ENCODE measurements at places on chromosomes 6 and 20.

- no peak for DNase-seq
Observed at GRCh38 chr6:111602481-111603011, 3.1 kb downstream of the TRAF3IP2 start.

GRCh38 chr6:33314515-33314942 is 651 bp upstream of the TAPBP start:
- DNase-seq: peak; percentile 75

DNA sequence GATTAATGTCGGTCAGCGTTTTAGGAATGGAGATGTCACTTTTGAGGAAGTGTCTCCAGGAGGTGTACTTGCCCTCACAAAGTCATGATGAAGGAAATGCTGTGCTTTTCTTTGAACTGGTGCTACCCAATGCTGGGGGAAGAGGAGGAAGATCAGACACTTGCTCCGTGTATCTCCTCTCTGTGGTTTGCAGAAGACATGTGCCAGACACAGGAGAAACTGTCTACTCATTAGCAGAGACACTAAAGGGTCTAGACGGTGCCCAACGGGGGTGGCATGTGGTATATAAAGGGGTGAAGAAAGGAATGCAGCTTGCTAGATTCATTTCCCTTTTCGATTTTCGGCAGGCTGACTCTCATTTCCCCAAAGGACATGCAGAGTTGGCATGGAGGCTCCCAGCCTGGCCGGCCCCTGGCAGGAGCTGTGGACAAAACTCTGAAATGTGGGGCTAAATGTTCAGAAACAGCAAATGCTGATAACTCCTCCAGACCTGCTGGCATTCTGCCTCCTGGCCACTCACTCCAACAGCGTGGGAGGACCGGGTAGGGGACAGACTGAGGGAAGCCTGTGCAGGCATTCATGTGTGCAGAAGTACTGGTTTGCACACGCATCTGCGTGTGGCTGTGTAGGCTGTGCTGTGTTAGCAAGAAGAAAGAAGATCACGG is 59.6 kb upstream of the QKI start:
- DNase-seq: no peak

DNA sequence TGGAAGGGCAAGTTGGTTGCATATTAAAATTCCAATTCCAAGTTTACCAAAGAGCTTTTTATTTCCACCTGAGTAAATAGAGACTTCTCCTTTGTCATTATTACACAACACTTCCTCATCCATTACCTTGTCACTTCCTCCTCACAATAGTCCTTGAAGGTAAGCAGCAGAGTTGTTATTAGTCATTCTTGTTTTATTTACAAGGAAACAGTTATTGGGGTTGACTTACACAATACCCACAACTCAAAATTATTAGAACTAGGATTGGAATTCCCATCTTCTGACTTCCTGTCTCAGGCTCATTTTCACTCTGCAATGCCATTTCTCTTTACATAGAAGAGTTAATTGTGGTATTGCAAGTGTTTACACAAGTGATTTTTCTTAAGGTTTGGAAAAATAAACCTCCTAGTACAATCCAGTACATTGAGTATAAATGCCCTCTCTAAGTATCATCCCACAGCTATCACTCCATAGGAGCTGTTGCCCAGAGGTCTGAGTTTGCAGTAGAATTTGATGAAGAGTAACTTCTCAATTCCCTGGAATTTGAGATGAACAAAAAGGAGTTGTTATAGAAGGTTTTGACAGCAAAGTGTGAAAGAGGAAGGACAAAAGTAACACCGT is 28.9 kb upstream of the MTRF1L start:
- DNase-seq: no peak

GRCh38 chr6:106452628-106453027 is 92.1 kb downstream of the CRYBG1 start:
- DNase-seq: peak; percentile 22

DNA sequence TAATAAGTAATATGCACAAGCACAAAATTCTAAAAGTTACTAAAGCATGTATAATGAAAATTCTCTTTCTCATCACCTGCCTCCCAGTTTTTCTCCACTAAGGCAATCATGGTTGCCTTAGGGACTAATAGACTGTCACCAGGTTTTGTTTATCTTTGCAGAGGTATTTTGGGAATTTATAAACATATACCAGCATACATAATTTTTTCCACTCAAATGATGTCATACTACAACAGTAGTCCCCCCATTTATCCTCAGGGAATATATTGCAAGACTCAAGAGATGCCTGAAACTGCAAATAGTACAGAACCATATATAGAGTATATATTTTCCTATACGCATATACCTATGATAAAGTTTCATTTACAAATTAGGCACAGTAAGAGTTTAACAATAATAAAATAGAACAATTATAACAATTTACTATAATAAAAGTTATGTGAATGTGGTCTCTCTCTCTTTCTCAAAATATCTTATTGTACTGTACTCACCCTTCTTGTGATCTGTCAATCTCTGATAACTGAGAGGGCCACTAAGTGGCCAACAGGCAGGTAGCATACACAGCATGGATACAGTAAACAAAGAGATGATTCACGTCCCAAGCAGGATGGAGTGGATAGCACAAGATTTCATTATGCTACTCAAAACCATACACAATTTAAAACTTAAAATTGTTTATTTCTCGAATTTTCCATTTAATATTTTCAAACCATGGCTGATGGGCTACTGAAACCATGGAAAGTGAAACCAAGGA is 19.7 kb downstream of the RBL1 start:
- no peak for DNase-seq

DNA sequence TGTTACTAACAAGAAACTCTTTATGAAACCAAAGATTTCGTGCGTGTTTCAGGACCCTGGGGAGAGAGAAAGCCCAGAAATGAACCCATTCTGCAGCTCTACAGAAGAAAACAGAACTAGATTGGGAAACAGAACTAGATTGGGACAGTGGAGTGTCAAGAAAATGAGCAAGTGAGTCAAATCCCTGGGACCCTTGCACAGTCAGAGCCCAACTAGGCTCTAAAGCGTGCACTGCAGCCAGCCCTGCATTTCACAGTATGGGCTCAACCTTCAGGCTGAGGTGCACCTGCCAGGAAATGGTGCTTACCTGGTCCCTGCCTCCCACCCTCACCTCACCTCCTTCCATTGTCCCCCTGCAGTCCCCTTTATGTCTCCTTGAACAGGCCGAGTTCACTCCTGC is 39.7 kb downstream of the BFSP1 start:
- no peak for DNase-seq

DNA sequence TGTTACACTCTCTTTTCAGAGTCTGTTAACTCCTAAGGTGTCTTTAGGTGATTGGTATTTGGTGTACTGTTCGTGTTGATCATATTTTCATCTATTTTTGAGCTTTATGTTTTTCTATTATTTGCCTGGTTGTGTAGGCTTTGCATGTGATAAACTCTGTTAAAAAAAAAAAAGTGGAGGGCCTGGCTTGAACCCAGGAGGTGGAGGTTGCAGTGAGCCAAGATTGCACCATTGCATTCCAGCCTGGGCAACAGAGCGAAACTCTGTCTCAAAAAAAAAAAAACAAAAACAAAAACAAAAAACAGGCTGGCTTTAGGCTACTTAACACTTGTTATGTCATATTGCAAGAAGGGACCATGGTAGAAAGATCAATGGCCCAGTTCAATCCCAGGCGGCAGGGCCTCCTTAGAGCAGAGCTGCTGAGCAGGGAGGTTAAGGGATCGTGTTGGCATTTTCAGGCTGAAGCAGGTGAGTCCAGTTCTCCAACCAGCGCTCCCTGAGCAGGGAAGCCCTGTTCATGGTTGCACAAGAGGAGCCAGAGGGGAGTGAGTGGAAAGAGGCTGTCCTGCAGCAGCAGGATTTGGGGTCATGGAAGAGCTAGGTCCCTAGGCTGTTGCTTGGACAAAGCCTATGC is 8.5 kb downstream of the PYGB start:
- DNase-seq: no peak

- no peak for DNase-seq
Observed at GRCh38 chr20:11978496-11978895, 60.8 kb downstream of the BTBD3 start.

GRCh38 chr6:107736713-107737396 is 87.3 kb downstream of the SCML4 start:
- no peak for DNase-seq

- DNase-seq: peak; percentile 58
Observed at GRCh38 chr20:3890999-3891929, 2.1 kb downstream of the PANK2 start.

GRCh38 chr6:38882157-38882556 is 166.4 kb upstream of the GLP1R start:
- no peak for DNase-seq

DNA sequence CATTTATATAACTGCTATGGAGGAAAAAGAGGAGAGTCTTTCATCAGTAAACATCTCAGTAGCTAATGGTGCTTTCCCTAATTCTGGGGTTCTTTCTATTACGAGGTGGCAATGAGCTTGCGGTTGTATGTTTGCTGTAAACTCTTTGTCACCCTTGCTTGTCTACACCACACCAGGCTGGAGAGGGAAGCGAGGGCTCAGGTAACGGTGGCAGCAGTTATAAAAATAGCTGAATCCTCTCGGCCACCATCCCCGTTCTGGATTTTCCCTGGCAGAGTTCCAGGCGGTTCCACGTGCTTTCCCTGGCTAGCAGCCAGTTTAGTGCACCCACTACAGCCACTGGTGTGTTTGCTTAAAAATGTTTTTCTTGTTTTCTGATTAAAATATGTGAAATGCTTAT is 39.0 kb downstream of the MAS1 start:
- DNase-seq: no peak

- DNase-seq: no peak
Observed at GRCh38 chr6:131001111-131001736, 61.8 kb downstream of the EPB41L2 start.

GRCh38 chr6:158784505-158784904 is 34.7 kb downstream of the EZR start:
- DNase-seq: peak; percentile 4

GRCh38 chr20:37581246-37581645 is 53.6 kb upstream of the BLCAP start:
- DNase-seq: no peak

DNA sequence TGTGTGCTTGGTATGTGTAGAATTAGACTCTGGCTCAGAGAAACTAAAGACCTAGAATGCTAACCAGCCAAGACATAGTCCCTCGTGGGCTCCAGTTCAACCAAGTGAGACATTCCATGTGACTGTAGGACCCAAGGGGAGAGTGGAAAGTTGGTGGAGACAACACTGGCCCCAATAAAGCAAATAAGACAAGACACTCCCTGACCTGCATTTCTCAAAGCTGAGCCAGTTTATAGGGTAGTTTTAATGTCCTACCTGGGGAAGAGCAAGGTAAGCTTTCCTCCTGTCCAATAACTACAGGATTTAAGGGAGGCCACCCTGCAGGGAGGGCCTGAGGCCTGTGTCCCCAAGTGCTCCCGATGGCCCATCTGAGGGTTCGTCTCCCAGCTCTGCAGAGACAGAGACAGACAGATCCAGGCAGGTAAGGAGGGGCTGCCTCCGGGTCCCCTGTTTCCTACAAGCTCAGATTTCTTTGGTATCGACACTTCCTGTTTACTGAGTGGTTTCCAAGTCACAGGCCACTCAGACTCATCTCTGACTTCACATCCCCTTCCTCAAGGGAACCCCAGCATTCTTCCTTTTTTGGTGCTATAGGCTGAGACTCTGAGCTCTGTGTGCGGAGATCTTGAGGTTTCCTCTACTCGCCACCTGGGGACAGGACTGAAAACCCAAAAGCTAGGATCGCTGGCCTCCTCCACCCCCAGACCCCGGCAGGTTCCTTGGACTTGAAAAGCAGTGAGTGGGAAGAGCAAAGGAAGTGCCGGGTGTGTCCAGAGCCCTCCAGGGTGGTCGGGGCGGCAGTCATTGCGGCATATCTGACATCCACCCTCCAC is 92.4 kb downstream of the PRND start:
- DNase-seq: no peak

DNA sequence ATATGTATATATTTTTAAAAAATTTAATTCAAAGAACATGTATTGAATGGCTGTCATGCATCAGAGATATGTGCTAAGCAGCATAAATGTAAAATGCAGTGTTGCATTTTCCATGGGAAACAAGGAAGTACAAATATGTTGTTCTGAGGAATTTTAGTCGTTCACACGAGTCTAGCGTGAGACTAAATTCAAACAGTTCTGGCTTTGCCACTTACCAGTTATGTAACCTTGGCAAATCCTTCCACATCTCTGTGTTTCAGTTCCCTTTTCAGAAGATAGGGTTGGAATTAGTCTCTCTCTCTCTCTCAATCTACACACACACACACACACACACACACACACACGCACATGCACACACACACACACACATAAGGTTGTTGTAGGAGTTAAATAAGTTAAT is 305.4 kb downstream of the UTRN start:
- no peak for DNase-seq

GRCh38 chr20:39607141-39607540 is 645.0 kb downstream of the DHX35 start:
- DNase-seq: no peak

DNA sequence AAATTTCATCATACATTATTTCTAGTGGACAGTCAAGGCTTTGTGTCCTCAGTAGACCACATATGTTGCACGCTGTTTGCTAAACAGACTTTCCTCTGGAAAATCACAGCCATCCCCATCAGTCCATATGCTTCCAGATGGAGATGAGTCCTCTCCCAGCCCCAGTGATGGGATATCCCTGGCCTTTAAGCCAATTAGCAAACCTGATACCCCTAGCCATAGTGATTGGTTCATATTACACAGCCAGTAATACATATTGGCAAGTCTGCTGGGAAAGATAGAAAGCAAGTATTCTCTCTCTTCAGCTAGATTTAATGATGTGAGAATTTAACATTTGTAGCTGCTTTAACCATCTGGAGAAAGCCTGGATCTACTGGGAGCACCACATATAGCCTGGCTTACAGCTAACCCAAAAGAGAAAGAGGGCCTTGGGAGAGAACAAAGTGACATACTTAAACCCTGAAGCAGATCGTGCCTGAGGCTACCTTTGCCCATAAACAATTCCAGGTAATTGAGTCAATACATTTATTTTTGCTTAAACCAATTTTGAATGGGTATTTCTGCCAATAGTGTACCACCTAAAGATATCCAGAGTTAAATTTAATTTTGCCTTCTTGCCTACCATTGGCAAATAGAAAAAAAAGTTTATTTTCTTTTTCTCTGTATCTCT is 103.5 kb upstream of the HIVEP1 start:
- no peak for DNase-seq

- DNase-seq: no peak
Observed at GRCh38 chr6:132571774-132572173, 1.7 kb downstream of the TAAR6 start.

DNA sequence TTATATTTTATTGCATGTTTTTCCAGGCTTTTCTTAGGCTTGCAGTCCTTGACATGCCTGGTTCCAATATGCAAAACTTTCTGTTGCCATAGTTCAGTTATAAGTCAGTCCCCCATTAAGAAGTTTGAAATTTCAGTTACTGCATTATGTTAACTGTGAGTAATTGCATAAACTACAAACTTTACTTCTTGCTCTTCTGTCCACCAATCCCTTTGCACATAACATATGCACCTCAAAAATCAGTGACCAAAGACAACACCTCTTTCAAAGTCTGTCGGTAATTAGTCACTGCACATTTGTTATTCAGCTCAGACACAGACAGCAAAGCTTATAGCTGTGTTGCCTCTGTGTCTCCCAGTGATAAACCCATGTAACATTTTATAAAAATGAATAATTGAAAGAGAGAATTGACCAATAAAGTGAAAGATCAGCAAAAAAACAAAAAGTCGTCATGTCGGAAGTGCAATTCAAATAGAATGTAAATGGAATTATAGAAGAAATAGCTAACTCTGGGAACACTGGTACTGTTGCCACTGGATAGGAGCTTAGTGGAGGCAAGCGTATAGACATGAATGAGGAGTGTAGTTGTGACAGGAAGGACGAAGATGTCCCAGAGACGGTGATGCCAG is 50.3 kb upstream of the BTBD3 start:
- peak; percentile 19 for DNase-seq

Measured in RKO (cell line).